Thyroid gland (tissue), 4 donors: ENCODE measurements at places on chromosomes 16 and 17. TPM values are rescaled to one million over a fixed set of nuclear protein-coding genes. Genes with fewer than 3 reads are reported as not detected.

The DBNDD1 gene
- total RNA-seq = 10.0 TPM

The CCL3 gene
- total RNA-seq = 1.7 TPM

The CCP110 gene
- total RNA-seq = 19.5 TPM

The FN3K gene
- 13.3 TPM for total RNA-seq

The FBXW10B gene
- total RNA-seq = 5.7 TPM

The GP1BA gene
- not detected for total RNA-seq

The LRRC46 gene
- 0.44 TPM for total RNA-seq

The ODAD4 gene
- 3.0 TPM for total RNA-seq

The KRT24 gene
- not detected for total RNA-seq

The SLFN12L gene
- 1.2 TPM for total RNA-seq

GRCh38 chr16:50322333-50322732, 46.5 kb downstream of the BRD7 start:
- DNase-seq = no peak

GRCh38 chr17:77429969-77430752, 289.4 kb downstream of the SEC14L1 start:
- DNase-seq = peak; percentile 98

DNA sequence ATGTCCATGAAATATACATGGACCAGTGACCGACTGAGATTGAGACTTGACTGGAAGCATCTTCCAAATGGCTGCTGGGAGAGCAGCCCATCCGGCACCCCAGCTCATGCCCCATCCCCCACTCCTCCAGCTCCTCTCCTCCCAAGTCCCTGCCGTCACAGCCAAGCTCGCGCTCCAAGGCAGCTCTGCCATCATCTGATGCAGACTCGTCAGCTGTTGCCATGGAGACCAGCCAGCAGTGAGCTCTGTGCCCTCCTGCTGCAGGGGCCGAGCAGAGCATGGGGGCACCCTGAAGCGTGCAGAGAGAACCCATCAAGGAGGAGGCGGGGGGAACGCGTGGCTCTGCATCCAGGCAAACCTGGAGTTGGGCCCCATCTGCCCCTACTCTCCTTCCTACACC, 74.5 kb upstream of the TNRC6C start:
- DNase-seq = no peak

DNA sequence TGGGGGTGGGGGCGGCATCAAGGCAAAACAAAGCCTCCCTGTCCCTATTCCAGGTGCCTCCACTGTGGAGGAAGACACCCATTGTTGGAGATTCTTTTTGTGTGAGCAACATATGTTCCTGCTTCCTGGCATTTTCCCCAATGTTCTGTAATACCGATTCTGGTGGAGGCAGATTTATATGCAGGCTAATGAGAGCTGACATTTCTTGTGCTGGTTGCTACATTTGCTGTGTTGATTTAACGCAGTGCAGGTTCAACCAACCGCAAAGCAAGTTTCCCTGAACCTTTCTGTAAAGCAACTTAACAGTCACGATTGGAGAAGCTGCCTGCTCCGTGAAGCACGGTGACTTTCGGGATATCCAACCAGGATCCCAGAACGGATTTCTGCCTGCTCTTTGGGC, 260.5 kb downstream of the CBLN1 start:
- DNase-seq = peak; percentile 71

DNA sequence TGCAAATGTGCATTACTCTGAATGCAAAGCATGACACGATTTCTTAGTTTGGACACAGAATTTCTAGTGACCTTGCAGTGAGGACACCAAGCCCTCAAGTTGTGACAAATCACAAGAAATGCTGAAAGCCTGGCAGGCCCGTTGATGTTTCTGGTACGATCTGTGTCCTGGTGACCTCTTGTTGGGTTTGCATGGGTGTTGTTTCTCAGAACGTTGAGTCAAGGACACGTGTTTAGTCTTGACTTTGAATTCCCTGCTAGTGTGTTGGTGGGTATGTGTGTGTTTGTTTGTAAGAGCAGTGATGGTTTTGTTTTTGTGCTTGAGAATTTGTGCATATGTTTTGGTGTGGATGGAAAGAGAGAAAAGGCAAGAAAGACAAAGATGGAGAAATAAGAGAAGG, 37.8 kb upstream of the MAF start:
- no peak for DNase-seq

DNA sequence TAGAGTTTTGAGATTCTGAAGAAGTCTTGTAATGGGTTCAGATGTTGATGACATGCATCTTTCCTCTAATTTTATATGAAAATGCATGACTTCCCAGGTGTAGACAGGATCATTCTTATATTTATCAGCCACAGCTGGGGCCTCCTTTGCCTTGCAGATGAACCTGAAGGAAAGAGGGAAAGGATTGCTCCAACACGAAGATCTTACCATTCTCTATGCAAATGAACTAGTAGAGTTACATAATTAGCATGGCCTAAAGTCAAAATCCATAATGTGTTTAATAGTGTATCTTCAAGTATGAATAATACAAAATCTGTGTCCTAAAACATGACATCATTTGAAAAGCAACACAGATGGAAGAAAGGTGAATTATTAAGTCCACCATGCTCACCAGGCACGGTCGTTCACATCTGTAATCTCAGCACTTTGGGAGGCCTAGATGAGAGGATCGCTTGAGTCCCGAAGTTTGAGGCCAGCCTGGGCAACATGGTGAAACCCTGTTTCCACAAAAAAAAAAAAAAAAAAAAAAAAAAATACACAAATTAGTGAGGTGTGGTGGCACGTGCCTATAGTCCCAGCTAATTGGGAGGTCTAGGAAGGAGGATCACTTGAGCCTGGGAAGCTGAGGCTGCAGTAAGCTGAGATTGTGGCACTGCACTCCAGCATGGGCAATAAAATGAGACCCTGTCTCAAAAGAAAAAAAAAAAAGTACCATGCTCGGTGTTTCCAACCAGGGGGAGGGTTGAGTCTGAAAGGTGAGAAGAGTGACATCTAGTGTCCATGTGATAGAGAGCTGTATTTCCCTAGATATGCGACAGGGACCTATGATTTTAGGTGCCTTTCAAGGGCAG, 6.3 kb downstream of the VWA3A start:
- DNase-seq = no peak

GRCh38 chr17:33749171-33749570, 456.1 kb upstream of the ASIC2 start:
- no peak for DNase-seq

DNA sequence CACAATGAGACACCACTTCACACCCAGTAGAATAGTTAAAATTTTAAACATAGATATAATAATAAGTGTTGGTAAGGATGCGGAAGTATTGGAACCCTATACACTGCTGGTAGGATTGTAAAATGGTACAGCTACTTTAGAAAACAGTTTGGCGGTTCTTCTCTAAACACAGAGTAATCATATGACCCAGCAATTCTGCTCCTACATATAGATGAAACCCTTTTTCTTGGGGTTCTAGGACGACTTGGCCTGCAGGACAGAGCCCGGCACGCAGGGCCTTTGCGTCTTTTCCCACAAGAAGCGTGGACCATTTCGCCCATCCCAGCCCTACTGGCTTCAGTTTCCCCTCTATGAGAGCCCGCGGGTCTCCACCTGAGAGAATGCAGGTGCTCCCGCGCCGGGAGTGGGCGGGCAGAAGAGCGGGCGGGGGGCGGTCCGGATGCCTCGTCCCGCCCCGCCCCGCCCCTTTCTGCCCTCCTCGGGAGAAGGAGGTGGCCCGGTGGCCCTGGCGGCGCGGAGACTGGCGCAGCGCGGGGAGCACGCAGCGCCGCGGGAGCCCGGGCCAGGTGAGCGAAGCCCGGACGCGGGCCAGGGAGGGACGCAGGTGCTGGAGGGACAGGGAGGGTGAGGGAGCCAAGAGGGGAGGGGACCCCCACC, at the start of gene SDR42E2:
TSS of gene SDR42E2 (plus strand) at position 508 of the 657 bp plus-strand sequence. CDS start 3,077 bp downstream, outside the sequence.
- peak; percentile 34 for DNase-seq

GRCh38 chr17:56074361-56074890, 78.8 kb upstream of the ANKFN1 start:
- no peak for DNase-seq

DNA sequence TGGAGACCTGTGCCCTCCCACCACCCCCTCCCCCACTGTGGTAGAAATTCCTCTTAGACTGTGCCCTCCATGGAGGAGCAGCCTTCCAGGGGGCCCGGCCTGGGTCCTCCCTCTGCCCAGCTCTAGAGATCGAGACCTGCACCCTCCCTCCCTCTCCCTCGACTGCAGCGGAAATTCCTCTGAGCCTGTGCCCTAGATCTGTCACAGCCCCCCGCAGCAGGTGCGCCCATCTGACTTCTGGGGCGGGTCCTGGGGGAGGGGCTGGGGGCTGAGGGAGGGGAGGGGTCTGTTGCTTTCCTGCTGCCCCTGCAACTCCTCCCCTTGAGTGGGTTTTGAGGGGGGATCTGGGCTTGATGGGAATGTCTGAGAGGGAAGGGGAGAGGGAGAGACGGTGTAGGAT, 177.8 kb upstream of the GSE1 start:
- no peak for DNase-seq

DNA sequence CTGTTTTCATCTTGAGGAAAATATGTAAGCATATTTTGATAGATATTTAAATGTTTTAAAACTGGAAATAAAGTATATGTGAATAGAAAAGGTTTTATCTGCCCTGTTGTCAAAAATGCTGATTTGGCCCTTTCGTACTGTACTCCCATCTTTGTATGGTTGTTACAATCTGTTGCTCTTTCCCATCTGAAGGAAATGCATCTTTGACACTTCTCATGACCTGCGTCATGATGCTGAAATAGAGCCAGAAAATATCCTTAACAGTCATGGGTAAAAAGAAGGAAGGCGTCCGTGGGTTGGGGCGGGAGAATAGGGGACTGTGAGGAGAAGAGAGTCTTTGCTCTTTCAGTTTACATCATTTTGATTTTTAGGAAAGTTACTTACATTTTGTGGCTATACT, 327.7 kb downstream of the BCAS3 start:
- no peak for DNase-seq

- no peak for DNase-seq
Observed at GRCh38 chr17:80960037-80960796, 31.4 kb upstream of the CHMP6 start.

DNA sequence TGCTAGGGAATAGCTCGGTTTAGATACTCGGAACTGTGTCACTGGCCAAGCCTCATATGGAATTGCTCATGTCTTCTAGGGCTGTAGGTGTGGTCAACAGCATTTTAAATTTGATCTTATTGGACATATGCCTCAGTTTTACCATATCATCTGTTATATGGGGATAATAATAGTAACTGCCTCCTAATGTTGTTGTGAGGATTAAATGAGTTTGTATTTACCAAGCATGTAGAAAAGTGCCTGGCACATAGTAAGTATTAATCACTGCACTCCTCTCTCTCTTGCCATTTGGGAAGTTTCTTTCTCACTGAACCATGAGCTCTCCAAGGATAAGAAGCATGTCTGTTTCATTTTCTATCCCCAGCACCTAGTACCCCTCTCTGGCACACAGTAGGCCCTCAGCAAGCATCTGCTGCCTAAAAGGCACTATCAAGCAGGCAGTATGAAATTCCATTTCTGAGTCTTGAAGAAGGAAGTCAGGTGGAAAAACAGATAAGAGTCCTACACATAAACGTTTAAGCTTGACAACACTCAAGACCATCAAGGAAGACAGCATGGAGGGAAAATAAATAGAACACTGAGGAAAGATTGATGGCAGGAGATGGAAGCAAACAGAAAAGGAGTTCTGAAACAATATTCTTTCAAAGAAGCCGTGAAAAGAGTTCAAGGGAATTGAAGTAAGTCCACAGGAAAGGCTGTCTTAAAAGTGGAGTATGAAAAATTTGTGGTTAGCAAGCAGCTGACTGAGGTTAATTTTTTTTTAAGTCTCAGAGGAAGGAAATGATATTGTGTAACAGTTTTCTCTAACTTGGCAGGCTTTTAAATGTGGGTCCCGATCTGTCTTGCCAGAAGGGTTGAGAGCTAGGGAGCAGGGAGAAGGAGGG, 2.2 kb upstream of the ATP6V0A1 start:
- DNase-seq = peak; percentile 14

GRCh38 chr16:19482291-19482690, 39.6 kb downstream of the GDE1 start:
- no peak for DNase-seq

DNA sequence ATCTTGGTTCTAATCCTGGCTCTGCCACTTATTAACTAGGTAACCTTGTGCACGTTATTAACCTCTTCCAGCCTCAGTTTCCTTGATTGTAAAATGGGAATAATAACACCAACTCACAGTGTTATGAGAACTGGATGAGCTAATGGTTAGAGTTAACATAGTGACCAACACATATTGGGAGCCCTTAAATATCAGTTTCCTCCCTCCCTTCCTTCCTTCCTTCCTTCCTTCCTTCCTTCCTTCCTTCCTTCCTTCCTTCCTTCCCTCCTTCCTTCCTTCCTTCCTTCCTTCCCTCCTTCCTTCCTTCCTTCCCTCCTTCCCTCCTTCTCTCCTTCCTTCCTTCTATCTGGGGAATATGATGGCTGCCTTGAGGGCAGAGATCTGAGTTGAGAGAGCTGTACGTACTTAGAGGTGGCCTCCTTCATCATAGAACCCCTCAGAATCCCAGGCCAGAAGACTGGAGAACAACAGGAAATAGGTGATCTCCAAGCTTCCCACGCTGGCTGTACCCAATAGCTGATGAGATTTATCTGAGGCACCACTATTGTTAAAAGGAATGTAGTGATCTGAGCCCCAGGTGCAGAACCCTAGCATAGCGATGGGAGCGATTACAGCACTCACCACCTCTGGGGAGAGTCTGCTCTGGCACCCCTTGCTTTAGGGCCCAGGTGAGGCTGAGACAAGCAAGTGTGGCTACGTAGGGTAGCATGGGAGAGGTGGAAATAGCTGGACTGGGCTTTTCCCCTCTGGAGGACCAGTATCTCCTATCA, 26.2 kb downstream of the CCR7 start:
- no peak for DNase-seq

- DNase-seq = peak; percentile 60
Observed at GRCh38 chr17:42653179-42654124, 5.6 kb upstream of the TUBG2 start.

GRCh38 chr17:40596261-40596919, 31.1 kb upstream of the CCR7 start:
- peak; percentile 27 for DNase-seq

DNA sequence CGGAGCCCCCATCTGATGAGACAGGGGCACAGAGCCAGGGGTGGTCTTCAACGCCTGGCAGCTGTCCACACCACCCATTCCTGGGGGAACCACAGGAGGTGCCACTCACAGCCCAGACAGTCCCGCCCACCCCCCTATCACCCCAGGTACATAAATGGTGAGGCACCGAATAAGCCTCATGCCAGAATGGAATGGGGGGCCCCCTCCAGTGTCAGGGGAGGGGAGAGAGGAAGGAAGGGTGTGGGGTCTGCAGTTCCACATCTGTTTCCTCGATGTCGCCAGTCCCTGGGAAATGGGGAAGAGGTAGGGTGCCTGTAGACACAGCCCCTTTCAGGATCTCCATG, 1.7 kb downstream of the TMC6 start:
- no peak for DNase-seq

DNA sequence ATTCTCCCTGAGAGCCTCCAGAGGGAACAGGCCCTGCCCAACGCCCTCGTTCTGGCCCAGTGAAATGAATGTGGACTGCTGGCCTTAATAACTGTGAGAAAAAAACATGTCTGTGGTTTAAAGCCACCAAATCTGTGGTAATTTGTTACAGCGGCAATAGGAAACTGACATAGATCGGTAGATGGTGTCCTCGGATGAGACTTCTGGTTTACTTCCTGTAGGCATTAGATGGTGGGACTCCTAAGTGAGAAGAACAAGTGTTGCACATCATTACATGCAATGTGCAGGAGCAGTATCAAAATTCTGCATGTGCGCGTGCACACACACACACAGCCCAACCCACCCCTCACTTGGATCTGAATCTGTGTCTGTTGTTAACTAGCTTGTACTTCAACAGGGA, 42.0 kb downstream of the CDK5R1 start:
- DNase-seq = no peak

- peak; percentile 80 for DNase-seq
Observed at GRCh38 chr16:31105677-31106213, 2.4 kb upstream of the BCKDK start.
